ENCODE measurements at places on chromosomes 2 and 18.
A peak's percentile ranks its signal among the peaks of the same experiment; 100 is the strongest.

DNA sequence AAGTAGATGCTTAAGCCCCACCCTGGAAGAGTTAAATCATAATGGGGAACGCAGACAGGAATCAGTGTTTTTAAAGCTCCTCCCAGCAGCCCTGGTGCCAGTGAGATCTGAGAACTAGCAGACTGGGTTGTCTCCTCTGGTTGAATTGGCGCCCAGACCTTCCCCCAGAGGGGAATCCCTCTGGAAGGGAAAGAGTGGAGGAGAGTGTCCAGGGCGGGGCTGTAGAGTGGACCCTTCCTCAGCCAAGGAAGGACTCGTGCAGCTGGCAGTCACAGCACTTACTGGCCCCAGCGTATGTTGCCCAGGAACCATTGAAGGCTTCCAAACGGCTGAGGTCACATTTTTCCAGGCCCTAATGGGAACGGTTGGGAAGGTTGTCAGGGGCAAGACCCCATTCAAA is 62.5 kb downstream of the TGOLN2 start:
- DNase-seq, result peak; percentile 36

DNA sequence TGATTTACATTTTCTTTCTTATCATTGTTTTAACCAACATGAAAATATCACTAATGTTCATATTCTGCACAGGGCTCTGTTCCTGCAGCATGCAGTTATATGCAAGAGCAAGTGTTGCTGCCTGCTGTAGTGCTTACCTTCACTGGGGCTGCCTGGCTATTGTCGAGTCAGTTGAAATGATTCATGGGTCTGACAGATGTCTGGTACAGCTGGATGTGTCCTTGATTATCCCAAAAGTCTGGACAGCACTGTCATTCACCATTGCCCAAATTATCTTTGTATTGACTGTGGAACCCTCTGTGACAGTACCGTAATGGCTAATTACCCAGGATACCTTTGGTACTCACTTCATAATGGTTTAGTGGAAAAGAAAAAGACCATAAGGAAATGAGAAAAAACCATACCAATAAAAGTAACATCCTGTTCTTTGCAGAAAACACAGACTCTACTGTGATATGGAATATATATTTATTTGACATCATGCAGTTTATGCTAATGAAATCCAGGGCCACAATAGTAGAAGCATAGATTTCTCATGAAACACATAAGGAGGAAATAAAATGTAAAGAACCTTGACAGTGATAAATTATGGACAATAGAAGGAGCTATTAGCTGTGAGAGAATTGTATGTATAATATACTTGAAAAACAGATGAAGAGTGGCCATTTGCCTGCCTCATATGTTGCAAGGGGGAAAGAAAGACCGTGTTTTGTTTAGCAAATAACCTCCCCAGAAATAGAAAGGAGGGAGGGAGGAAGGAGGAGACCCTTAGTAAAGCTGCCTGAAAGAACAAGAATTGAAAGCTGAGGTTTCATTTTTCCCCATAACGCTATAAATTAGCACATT is 249.8 kb upstream of the ATP5MC3 start:
- no peak for DNase-seq

- DNase-seq, result no peak
These were observed 17.4 kb upstream of the COL6A3 start for GRCh38 chr2:237431372-237431771.

GRCh38 chr18:77032181-77032701 is 100.3 kb downstream of the MBP start:
- peak; percentile 55 for DNase-seq

DNA sequence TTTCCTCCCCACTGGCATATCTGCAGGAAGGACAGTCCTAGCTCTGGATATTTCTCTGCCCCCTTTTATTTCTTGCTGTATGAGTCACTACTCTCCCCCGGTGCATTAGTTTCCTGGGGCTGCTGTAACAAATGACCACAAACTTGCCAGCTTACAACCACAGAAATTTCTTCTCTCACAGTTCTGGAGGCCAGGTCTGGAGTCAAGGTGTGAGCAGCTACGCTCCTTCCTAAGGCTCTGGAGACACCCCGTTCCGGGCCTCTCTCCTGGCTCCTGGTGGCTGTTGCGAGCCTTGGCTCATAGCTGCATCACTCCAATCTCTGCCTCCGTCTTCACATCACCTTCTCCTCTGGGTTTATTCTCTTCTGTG is 34.1 kb downstream of the PTPRM start:
- no peak for DNase-seq

- no peak for DNase-seq
These were observed 265.7 kb upstream of the HS6ST1 start for GRCh38 chr2:128584296-128584890.

GRCh38 chr18:33781429-33781828 is 203.4 kb downstream of the ASXL3 start:
- DNase-seq, result no peak

All from globus pallidus (tissue), 1 donor.